ENCODE measurements at places on chromosomes 5 and 9.

- no peak for DNase-seq
Observed at GRCh38 chr5:112689155-112689909, 48.4 kb upstream of the APC start.

DNA sequence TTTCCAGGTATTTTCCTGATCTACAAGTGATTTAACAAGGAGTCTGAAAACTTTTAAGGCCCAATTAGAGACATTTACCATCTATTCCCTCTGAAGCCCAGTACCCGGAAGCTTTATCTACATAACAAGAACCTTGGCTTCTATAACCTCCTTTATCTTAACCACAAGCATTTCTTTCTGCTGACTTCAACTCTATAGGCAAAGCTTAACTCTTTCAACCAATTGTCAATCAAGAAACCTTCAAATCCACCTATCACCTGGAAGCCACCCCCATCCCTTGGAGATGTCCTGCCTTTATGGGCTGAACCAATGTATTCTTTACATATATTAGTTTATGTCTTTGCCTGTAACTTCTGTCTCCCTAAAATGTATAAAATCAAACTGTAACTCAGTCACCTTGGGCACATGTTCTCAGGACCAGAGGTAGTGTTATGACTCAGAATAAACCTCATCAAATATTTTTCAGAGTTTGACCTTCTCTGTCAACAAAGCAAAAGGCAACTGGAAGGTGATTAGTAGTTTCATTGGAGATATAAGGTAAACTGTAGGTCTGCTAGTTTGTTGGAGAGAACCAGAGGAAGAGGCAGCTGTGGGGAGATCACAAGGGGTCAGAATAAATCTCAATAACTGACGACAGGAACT lies 13.0 kb upstream of the RIMOC1 start:
- no peak for DNase-seq

DNA sequence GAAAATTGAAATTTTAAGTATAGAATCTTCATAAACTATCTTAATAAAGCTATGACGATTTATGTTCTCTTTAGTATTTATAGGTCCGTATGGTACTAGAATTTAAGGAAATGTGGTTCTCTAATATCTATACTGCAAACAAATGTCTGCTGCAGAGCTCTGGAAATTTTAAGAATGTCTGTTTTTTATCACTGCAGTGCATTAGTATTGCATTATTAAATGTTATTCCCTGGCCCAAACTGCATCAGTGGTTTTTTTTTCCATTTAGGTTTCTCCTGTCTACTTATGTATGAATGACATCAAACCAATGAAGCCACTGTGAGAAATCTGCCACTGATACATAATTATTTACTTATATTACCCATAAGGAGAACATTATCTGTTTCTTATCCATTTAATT lies 211.4 kb upstream of the CD180 start:
- no peak for DNase-seq

DNA sequence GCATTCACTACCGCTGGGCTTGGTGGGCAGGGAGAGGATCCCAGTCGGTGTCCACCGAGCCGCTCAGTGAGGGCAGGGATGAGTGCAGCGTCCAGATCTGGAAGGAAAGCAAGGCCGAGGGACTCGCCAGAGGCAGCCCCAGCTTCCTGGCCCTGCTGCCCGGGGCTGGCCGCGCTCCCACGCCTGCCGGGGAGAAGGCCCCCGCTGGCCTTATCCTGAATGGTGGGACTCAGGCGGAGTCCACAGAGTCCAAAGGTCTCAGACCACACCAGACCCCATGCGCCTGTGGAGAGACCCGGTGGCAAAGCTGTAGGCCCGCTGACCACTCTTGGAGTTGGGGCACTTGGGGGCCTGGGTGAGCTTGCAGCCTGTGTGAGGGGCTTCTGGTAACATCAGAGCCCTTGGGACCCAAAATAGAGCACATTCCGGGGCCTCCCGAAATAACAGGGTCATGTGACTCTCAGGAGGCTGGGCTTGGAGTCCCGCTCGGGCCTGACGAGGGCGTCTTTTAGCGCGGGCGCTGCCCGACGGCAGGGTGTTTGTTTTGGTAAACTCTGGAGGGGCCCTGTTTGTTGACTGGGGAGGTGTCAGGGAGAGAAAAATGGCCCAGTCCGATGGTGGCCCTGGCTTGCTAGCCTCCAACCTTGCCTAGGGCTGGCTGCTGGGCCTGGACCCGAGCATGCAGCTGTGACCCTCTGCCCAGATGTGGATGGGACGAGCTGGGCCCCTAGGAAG lies 2.8 kb downstream of the RXRA start:
- DNase-seq, result no peak

GRCh38 chr5:68376935-68377334 lies 161.4 kb downstream of the PIK3R1 start:
- no peak for DNase-seq
